Stromal cell of bone marrow (primary cell): ENCODE measurements at places on chromosomes 16 and 17.
A peak's percentile ranks its signal among the peaks of the same experiment; 100 is the strongest.

GRCh38 chr17:77746896-77747554 lies 211.5 kb upstream of the TNRC6C start:
- no peak for DNase-seq

DNA sequence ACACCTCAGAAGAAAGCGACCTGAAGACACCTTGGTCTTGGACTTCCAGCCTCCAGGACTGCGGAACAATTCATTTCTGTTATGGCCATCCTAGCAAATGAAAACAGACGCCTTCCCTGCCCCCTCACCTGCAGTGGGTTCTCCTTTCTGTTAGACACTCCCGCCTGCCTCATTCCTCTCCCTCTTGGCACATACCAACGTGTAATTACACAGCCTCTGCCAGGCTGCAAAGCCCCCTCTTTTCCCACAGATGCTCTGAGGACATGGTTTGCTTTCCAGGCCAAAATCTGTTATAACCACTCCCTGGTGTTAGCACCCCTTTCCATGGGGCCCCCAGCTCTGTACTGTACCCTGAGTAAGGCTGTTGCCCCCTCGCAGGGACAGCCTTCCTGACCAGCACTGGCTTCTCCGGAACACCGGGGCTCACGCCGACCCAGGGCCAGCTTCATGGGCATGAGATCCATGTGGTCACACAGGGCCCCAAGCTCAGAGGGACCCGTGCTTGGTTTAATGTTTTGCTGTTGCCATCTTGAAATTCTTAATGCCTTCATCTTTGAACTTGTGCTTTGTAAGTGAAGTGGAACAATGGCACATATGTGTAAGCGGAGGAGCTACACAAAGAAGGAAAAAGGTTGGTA lies 64.1 kb downstream of the SDK2 start:
- DNase-seq, result no peak

- no peak for DNase-seq
Measured at GRCh38 chr17:82400830-82401229, 17.3 kb upstream of the HEXD start.

- DNase-seq, result no peak
Measured at GRCh38 chr16:53932975-53933374, 229.0 kb downstream of the FTO start.

DNA sequence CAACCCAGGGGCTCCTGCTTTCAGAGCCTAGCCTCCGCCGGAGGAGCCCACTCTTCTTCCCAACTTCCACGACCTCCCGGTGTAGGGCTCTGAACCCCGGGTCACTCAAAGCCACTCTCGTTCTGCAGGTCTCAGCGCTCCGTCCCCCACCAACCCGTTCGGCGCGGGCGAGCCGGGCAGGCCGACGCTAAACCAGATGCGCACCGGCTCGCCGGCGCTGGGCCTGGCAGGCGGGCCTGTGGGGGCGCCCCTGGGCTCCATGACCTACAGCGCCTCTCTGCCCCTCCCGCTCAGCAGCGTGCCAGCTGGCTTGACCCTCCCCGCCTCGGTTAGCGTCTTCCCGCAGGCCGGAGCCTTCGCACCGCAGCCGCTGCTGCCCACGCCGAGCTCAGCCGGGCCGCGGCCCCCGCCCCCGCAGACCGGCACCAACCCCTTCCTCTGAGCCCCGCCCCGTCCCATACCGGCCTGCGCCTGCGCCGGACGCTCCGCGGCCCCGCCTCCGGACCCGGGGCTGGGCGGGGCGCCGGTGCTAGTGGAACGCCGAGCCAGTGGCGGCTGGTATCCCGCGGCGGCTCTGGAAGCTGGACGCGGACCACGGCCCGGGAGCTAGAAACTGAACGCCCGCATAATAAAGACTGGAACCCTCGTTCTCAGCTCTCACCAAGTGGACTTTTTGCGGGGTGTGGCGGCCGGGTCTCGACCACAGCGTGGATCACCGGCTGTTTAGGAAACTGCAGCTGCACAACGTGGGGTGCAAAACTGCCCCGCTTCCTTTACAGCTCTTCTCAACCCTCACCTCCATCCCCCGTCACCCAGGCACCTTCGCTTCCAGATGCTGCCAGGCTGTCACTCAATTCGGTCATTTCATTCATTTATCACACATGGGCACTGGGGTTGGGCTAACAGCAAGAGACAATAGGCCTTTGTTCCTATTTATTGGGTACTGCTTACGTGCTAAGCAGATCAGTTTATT lies 5.0 kb upstream of the SPATA20 start:
- peak; percentile 65 for DNase-seq

GRCh38 chr17:34220752-34221395 lies 34.2 kb upstream of the CCL2 start:
- DNase-seq, result no peak

DNA sequence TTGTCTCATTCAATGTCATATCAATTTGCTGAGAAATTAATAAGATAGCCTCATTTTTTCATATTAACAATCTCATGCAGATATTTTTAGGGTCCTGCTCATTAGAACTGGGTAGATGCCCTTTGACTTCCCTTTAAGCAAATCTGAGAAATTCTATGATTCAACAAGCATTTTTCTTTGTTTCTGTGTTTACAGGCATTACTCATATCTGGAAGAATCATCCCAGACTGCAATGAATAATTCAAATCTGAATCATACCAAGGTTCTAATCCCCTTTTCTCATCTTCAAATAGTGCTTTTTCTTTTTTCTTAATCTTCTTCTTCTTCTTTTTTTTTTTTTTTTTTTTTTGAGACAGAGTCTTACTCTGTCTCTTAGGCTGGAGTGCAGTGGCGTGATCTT lies 69.2 kb upstream of the KIFC3 start:
- peak; percentile 31 for DNase-seq

GRCh38 chr17:48153691-48154358 lies 46.3 kb downstream of the SNX11 start:
- peak; percentile 25 for DNase-seq

GRCh38 chr16:25922438-25922837 lies 230.7 kb downstream of the HS3ST4 start:
- DNase-seq, result no peak

- DNase-seq, result no peak
Measured at GRCh38 chr17:11535231-11535630, 63.0 kb upstream of the DNAH9 start.

DNA sequence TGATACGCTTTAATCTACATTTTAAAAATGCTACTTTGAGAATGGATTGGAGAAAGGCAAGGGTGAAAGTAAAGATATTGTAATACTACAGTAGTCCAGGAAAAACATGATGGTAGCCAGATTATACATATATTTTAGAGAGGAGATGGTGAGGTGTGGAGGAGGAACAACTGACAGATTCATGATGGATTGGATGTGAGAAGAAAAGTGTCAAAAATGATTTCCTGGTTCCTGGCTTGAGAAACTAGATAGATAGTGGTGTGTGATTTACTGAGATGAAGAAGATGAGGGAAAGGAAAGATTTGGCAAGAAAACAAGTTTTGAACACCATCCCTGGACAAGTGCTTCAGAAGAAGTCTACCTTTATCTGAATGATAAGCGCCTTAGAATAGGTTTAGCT lies 80.5 kb downstream of the CHD9 start:
- DNase-seq, result no peak

DNA sequence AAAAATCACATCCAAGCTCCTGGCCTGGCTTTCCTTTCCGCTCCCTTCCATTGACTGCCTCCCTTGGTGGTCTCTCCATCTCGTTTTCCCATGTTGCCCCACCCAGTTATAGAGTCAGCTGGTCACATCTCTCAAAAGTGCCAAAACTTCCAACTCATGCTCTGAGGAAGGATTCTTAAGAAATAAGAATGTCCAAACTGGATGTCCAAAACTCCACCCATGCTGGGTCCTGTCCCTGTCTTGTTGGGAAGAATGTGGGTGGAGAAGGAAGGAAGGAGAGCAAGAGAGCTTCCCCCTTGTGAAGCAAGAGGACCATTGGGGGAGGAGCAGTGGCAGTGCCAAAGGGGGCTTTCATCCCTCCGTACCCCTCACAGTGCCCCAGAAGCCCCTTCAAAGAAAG lies 44.6 kb upstream of the MAP3K14 start:
- no peak for DNase-seq

DNA sequence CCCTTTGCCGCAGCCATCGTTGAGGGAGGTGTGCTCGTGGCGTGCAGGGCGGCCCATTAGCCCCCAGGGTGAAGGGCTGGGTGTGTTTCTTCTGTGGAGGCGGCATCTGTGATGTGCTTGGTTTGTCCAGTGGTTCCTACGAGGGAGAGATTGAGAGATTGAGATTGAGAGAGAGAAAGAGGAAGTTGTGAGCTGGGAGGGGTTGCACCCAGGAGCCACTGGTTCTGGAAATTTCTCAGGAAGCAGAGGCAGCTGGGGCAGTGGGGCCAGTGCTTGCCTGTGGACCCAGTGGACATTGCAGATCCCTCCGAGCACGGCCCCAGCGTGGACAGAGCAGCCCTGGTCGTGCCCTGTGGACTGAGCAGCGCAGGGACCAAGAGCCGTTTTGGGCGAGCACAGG lies 72.0 kb upstream of the ZNF750 start:
- DNase-seq, result no peak

- DNase-seq, result no peak
Measured at GRCh38 chr17:48928876-48929811, 15.5 kb downstream of the SNF8 start.

GRCh38 chr16:86609115-86609514 lies 30.8 kb downstream of the FOXL1 start:
- DNase-seq, result no peak

- DNase-seq, result no peak
Measured at GRCh38 chr17:29581583-29582253, 7.7 kb downstream of the GIT1 start.

DNA sequence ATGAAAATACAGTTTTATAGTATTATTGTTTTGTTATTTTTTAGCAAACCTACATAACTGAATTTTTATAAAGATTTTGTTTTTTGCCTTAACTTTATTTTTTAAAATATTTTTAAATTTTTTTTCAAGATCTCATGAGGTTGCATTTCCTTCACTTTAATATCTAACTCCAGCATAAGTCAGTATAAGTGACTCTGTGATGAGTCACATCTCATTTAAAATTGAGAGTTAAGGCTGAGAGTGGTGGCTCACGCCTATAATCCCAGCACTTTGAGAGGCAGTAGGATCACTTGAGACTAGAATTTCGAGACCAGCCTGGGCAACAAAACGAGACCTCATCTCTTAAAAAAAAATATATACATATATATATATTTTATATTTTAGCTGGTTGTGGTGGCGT lies 44.0 kb downstream of the NLK start:
- peak; percentile 8 for DNase-seq

- DNase-seq, result no peak
Measured at GRCh38 chr16:50809561-50809960, 67.7 kb downstream of the CYLD start.

DNA sequence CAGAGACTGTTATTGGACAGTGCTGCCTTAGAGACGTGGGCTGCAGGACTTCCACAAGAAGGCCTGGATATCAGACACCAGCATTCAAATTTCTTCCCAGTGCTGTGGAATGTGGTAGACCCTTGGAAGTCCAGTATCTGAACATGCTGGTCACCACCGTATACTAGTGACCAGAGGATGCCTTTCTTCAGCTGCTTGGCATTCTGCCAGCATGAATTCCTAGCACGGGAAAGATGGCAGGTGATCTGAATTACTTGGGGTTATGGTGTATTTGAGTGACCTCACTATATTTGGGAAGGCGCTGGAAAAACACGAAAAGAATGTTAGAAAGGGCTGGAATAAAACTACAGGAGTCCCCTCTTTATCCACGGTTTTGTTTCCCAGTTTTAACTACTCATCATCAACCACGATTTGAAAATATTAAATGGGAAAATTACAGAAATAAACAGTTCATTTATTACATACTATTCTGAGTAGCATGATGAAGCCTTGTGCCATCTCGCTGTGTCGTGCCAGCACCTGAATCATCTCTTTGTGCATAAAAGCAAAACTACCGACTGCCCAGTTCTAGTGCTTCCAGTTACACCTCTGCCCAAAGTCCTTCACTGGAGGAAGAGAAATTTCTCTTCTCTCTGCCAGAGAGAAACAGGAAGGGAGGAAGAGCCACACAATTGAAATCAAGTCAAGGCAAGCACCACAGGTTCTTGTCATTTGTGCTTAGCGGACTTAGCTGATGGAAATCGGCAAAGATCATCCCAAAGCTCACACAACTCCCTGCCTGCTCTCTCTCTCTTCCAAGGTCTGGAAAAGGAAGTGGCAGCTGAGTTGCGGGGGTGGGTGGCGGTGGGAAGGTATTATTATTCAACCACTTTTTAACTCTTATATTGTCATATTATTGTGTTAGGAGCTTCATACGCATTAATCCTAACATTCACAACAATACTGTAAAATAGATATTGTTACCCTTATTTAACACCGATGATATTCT lies 1.4 kb upstream of the CHST4 start:
- DNase-seq, result no peak

- peak; percentile 9 for DNase-seq
Measured at GRCh38 chr16:87702325-87702811, 63.4 kb downstream of the KLHDC4 start.

GRCh38 chr17:61394630-61395408 lies 4.8 kb upstream of the TBX2 start:
- DNase-seq, result no peak

- no peak for DNase-seq
Measured at GRCh38 chr17:56727876-56728617, 105.7 kb downstream of the C17orf67 start.

GRCh38 chr17:30954046-30954830 lies 16.6 kb upstream of the RNF135 start:
- no peak for DNase-seq

- no peak for DNase-seq
Measured at GRCh38 chr16:30049871-30050270, 15.7 kb upstream of the ALDOA start.

DNA sequence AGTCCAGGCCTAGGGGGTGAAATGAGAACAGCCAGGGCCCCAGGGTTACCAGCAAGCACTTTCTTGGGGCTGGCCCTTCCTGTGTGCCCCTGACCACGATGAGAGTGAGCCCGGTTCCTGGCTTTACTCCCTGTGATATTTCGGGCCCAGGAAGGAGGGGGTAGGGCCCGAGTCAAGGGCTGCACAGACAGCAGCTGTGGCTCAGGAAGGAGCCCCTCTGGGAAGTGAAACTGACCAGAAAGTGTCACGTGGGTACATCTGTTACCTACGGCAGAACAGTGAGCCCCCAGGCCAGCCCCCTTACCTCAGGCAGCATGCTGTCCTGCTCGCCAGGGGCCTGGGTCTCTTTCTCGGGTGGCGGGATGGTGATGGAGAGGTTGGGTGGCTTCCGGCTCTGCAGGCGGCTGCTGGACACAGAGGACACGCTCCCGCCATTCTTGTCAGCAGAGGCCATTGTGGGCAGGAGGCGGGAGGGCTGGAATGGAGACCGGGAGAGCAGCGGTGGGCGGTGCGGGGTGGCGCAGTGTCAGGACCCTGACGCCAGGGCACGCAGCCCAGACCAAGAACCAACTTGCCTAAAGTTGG lies 13.8 kb downstream of the AANAT start:
- no peak for DNase-seq

DNA sequence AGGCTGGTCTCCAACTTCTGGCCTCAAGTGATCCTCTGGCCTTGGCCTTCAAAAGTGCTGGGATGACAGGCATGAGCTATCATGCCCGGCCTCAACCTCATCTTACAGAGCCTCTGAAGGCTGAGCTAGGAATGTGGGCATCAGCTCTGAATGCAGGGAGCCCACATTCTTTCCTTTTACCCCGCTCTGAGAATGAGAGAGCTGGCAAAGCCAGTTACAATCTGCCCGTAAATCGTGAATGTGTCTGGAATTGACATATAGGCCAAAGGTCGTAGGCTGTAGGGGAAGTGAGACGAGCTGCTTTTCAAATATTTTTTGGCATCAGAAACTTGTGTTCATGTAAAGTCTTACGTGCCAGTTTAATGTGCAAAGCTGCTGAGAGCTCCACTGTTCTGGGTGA lies 4.5 kb downstream of the TMEM238L start:
- DNase-seq, result no peak

- no peak for DNase-seq
Measured at GRCh38 chr16:28165598-28165997, 46.2 kb downstream of the XPO6 start.

- DNase-seq, result no peak
Measured at GRCh38 chr17:49522357-49522890, 27.3 kb downstream of the NGFR start.
